GM18507 (cell line): ENCODE measurements at places on chromosomes 3 and 15.

- no peak for DNase-seq
Observed at GRCh38 chr3:5051772-5052171, 70.3 kb upstream of the ARL8B start.

GRCh38 chr15:77775837-77776236, 143.1 kb upstream of the LINGO1 start:
- DNase-seq, result no peak

DNA sequence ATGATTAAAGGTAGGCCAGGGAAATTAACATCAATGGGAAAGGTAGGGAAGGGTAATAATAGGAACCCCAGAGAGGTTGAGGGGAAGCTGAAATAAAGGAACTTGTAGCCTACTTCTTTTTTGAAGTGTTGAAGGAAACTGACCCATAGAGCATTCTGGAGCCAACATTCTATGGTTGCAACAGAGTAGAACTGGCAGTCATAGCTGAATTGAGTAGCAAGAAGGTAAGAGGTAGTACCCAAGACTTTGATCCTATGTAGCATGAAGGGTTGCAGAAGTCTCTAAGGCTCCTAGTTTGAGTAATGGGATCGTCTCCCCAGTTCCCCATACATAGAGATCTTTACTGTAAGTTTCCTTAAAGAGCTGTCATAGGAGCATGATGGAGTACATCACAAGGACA, 7.4 kb upstream of the ZNF774 start:
- DNase-seq, result no peak

- DNase-seq, result no peak
Observed at GRCh38 chr3:129112308-129113052, 9.1 kb downstream of the RAB43 start.

- no peak for DNase-seq
Observed at GRCh38 chr15:31887246-31887645, 143.1 kb upstream of the CHRNA7 start.
